ENCODE measurements at places on chromosomes 13 and 19.
A peak's percentile ranks its signal among the peaks of the same experiment; 100 is the strongest.

DNA sequence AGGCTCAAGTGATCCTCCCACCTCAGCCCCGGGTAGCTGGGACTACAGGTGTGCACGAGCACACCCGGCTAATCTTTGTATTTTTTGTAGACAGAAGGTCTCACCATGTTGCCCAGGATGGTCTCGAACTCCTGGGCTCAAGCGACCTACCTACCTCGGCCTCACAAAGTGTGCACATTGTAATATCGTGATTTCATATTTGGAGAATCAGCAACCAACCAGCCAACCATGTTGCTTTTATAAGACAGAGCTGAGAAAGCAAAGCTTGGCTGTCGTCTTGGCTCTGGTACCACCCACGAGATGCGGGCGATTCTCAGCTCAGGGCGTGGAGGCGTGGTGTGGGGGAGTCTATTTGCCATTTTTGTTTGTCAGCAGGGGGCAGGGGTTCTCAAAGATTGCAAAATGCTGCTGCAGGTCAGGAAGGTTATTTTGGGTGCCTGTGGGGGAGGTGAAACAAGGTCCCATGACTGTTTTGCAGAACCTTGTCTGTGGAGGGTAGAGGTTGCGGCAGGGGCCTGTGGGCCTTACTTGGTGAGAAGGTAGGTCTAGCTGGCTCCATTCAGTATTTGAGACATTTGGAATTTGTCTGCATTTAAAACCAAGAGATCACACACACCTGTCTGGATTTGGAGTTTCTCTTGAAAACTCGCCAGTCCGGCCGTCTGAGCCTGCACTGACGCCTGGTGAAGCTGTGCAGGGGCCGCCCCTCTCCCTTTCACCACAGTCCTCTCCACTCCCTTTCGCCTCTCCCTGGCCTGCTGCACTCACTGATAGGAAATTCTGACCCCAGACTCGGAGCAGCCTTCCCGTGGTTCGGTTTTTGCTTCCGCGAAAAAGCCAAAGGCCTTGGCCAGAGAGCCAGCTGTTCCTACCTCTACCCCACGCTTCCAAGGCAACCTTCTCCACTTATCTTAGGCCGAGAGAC, 15.4 kb downstream of the TNFAIP8L1 start:
- no peak overlapping the region for H3K4me3 ChIP-seq
- no peak overlapping the region for H3K27ac ChIP-seq
- H3K4me1 ChIP-seq, result no peaks in the 10 kb centered on the region
- peaks cover 28% of the 10 kb centered on the region for H3K36me3 ChIP-seq
- H3K27me3 ChIP-seq, result no peaks in the 10 kb centered on the region

GRCh38 chr13:42056583-42056982, 8.1 kb downstream of the DGKH start:
- no peaks in the 10 kb centered on the region for H3K4me1 ChIP-seq
- no peak overlapping the region for H3K27ac ChIP-seq
- H3K36me3 ChIP-seq, result peaks cover 6% of the 10 kb centered on the region

GRCh38 chr13:40189426-40189825, 477.0 kb downstream of the FOXO1 start:
- no peaks in the 10 kb centered on the region for H3K27me3 ChIP-seq
- no peak for DNase-seq
- no peak overlapping the region for H3K27ac ChIP-seq
- no peak overlapping the region for H3K4me3 ChIP-seq
- peaks cover 7% of the 10 kb centered on the region for H3K4me1 ChIP-seq
- no peaks in the 10 kb centered on the region for H3K36me3 ChIP-seq

DNA sequence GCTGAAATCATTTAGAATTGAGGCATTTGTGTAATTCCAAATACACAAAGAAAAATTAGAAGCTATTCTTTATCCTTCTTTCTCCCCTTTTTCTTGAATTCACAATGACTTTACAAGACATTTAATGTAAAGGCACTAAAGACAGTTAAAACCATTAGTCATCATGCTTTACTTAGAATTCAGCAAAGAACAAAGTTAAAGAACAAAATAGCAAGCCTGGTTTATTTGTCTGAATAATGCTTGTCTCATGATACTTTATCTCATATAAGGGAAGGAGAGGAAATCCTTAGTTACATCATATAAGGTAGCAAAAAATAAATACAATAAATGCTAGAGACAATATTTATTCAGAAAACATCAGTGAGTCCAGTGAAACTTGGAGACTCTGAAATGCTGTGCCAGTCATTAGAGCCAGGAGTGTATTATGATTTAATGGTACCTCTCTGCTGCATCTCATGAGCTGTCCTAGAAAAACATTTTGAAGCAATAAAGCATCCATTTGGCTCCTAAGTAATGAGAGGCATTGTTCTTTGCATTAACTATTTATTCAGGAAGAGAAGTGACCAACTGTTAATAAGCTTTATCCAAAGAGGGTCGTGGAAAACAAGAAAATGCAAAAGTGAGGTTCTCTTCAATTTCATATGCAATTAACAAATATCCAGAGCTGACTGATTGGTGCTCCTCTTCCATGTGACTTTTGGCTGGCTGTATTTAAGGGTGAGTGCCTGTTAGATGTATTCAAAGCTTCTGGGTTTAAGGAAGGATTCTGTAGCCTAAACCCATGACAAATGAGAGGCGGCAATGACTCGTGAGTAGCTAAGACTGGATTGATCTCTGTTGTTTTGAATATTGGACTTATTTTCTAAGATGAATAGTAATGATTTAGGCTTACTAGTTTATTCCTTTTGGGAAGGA, 105.0 kb downstream of the DGKH start:
- no peaks in the 10 kb centered on the region for H3K36me3 ChIP-seq
- peak; percentile 47 for DNase-seq
- H3K4me3 ChIP-seq, result no peak overlapping the region
- no peaks in the 10 kb centered on the region for H3K27me3 ChIP-seq
- H3K4me1 ChIP-seq, result peaks cover 13% of the 10 kb centered on the region

GRCh38 chr19:9580728-9581127, 3.6 kb downstream of the ZNF121 start:
- DNase-seq, result no peak
- H3K4me3 ChIP-seq, result no peak overlapping the region
- no peaks in the 10 kb centered on the region for H3K27me3 ChIP-seq
- peaks cover 76% of the 10 kb centered on the region for H3K36me3 ChIP-seq
- H3K27ac ChIP-seq, result no peak overlapping the region

DNA sequence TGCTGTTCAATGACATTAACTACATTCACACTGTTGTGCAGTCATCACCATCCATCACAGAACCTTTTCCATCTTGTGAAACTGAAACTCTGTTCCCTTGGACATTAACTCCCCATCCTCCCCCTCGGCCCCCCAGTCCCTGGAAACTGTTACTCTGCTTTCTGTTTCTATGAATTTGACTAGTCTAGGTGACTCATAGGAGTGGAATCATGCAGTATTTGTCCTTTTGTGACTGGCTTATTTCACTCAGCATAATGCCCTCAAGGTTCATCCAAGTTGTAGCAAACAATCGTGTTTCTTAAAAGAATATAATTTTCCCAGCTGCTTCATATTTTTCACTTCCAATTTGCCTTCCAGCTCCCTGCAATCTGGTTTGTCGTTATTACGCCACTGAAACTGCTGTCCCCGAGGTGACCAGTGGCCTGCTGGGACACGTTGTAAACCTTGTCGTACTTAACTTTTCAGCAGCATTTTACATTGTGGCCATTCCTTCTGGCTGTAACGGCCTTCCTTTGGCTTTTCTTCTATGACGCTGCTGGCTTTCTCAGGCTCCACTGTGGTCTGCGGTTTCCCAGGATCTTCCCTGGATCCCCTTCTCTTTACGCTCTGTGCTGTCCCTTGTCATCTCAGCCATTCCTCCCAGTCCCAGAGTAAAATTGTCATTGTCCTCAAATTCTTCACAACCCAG, 74.0 kb downstream of the DHRS12 start:
- no peak overlapping the region for H3K4me3 ChIP-seq
- DNase-seq, result peak; percentile 74
- no peaks in the 10 kb centered on the region for H3K27me3 ChIP-seq
- peak overlapping the region; percentile 73 for H3K27ac ChIP-seq
- peaks cover 19% of the 10 kb centered on the region for H3K4me1 ChIP-seq
- H3K36me3 ChIP-seq, result no peaks in the 10 kb centered on the region

- no peaks in the 10 kb centered on the region for H3K27me3 ChIP-seq
- no peak for DNase-seq
- peaks cover 9% of the 10 kb centered on the region for H3K4me1 ChIP-seq
- no peaks in the 10 kb centered on the region for H3K36me3 ChIP-seq
- no peak overlapping the region for H3K27ac ChIP-seq
- H3K4me3 ChIP-seq, result no peak overlapping the region
These were observed 4.7 kb downstream of the LRFN3 start for GRCh38 chr19:35940839-35941238.

DNA sequence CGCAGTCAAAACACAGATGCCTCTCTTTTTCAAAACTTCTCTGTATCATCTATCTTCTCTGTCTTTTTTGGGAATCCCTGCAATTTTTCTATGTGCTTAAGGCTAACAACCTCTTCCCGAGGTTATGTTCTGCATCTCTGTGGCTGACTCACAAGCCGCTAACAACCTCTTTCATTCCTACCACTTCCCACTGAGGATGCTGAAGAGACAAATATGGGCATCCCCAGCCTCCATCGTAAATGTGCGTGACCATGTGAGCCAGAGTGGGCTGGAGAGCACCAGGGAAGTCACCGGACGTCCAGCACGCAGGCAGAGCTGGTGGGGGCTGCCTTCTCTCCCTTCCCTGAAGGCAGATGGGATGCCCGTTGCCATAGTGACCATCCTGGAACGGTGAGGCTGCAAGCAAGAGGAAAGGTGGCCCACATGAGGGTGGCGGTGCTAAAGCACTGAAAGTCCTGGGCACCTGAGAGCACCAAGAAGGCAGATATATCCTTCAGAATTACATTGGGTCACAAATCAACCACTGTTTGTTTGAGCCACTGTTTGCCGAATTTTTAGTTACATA, 122.8 kb downstream of the SHISA2 start:
- no peak overlapping the region for H3K27ac ChIP-seq
- DNase-seq, result no peak
- H3K27me3 ChIP-seq, result no peaks in the 10 kb centered on the region
- H3K4me3 ChIP-seq, result no peak overlapping the region
- no peaks in the 10 kb centered on the region for H3K4me1 ChIP-seq

- H3K4me3 ChIP-seq, result no peak overlapping the region
- DNase-seq, result no peak
- H3K27me3 ChIP-seq, result no peaks in the 10 kb centered on the region
- no peak overlapping the region for H3K27ac ChIP-seq
These were observed 649.3 kb upstream of the ARGLU1 start for GRCh38 chr13:107217251-107217650.

All from PC-3 (cell line).